ENCODE measurements at places on chromosomes 16 and 17.

GRCh38 chr17:42806249-42806648 is 7.6 kb downstream of the CNTD1 start:
- no peak for DNase-seq

DNA sequence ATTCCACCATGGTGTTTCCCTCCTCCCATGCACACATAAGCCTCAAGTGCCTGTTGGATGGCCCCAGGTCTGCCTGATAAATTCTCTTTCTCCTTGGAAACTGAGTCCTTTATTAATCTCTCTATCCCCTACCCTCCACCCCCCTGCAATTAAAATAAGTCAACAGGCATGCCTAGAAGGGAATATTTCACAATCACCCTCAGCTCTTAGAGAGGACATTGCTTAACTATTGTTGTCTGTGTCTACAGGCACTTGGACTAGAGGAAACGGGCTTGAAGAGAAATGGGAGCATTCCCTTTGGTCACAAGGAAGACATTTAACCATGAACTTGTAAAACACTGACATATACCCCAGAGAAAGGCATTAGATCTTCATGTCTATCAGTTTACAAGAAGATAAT is 39.5 kb downstream of the RCVRN start:
- DNase-seq: no peak

DNA sequence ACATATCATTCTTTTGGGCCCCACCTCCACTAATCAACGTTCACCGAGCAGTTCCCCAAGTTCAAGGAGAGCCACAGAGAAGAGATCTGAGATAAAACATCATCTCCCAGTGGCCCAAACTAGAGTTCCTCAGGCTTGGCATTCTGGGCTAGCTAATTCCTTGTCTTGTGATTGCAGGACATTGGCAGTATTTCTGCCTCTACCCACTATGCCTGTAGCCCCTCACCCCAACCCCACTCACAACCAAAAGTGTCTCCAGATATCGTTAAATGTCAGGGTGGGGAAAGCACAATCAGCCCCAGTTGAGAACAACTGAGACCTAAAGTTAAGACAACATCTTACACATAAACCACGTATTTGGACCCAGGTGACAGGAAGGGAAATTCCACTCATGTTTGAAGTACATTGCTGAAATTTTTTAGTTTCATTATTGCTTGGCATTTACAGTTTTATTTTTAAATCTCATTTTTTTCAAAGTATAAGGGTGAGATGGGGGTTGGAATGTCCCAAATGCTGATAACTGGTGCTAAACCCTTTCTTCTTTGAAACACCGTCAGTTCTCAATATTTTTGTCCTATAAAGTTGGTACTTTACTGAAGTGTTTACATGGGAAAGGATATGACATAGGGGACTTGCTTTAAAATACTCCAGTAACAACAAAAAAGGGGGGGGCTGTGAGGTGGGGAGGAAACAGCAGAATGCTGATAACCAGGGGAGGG is 13.6 kb downstream of the ZC3H7A start:
- DNase-seq: no peak

DNA sequence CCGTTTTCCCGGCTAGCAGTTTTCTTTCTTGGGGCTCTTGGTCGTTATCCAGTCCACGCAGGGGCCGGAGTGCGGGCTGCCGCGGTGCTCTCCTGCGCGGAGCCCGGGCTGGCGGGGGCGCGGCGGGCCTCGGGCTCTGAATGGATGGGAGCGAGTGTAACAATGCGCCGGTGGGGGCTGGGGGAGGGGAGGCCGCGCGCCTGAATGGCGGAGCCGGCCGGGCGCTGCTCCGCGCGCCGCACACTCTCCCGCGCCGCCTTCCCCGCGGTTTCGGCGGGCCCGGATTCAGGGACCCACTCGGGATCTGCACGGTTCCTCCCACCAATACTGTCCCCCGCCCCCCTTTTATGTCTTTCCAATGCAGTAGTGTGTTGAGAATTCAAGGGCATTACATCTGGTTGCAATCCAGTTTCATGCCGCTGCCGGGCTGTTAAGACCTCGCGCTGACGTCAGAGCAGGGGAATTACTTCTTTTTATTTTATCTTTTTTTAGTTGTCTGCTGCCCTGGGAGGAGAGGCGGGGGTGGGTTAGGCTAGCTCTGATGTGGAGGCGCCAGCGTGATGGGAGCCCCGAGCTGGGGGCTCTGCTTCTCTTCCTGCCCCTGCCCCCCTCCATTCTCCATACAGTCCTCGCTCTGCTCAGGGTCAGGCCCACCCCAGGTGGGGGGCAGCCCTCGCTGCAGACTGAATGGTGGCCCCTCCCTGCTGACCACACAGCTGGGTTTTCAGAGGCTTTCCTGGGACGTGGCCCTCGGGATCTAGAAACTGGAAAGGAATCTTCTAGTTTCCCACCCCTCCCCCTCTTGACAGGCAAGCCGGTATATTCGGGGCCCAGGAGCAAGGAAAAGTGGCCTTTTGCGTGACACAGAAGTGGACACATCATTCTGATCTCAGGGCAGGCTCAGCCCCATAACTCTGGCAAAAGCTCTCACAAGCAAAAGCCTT is 1.8 kb downstream of the RAI1 start:
- no peak for DNase-seq

GRCh38 chr17:13572581-13572980 is 29.1 kb downstream of the HS3ST3A1 start:
- DNase-seq: no peak

GRCh38 chr16:80540516-80541305 is at the start of gene DYNLRB2:
TSS of gene DYNLRB2 (plus strand) at chr16:80540993. CDS start at chr16:80541077, 84 bp downstream.
- no peak for DNase-seq

DNA sequence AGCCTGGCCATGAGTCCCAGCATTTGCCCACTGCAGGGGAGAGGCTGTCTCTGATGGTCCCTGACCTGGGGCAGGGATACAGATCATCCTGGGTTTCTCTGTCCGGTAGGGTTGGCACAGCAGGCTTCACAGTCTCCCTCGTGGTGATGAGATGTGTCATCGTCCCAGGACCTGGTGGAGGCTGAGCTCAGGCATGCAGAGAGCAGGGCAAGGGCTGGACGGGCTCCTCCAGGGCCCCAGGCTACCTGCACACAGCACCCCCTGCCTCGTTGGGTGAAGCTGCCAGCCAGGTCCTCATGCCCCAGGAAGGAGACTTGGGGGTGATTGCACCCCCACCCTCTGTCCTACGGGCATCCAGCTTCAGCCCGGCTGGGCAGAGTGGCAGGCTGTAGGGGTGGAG is 155.8 kb upstream of the GSE1 start:
- no peak for DNase-seq

DNA sequence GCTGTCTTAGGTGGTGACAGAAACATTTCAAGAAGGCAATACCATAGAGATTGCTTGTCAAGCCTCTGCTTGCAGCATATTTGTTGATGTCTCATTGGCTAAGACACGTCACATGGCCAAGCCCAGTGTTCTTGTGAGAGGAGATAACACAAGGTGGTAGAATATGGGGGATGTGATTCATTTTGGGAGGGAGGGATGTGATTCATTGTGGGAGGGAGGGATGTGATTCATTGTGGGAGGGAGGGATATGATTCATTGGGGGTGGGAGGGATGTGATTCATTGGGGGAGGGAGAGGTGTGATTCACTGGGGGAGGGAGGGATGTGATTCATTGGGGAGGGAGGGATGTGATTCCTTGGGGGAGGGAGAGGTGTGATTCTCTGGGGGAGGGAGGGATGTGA is 470.5 kb upstream of the SALL1 start:
- DNase-seq: no peak

GRCh38 chr16:27232061-27232900 is 29.0 kb downstream of the KDM8 start:
- no peak for DNase-seq

- no peak for DNase-seq
These were observed 490.3 kb upstream of the GOT2 start for GRCh38 chr16:59224401-59224800.

DNA sequence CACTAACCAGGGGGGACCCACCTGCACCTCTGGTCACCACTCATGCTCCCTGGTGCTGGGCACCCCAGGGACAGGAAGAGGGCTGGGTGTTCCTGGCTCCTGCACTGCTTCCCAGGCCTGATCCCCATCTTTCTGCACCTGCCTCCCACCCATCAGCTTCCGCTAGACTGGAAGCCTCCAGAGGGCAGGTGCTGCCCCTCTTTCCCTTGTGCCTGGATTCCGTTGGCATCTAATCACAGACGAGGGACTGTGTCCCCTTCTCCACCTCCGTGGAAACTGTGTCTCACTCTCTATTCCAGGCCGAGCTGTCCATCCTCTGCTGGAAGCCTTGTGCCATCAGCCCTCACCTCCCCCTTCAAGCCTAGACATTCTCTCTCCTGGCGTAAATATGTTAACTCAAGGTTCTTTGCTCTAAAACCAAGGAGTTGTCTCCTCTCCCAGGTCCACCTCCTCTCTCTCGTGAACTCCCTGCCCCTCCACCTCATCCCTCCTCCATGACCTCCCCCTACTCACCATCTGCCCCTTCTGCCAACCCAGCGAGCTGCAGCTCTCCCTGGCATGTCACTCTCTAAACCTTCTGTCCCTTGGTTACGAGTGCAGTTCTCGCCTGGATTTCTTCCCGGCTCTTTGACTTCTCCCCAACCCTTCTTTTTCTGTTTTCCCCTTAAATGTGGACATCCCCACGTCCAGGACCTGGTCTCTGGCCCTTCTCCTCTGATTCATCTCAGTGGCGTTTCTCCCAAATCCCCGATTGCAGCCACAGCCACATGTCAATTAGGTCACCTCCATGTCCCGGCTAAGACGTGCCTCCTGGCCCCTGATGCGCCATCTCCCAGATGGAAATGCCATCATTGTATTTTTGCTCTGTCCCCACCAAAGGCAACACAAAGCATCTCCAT is 107.7 kb downstream of the SEC14L1 start:
- DNase-seq: no peak

GRCh38 chr17:9408381-9408780 is 167.2 kb downstream of the STX8 start:
- no peak for DNase-seq

DNA sequence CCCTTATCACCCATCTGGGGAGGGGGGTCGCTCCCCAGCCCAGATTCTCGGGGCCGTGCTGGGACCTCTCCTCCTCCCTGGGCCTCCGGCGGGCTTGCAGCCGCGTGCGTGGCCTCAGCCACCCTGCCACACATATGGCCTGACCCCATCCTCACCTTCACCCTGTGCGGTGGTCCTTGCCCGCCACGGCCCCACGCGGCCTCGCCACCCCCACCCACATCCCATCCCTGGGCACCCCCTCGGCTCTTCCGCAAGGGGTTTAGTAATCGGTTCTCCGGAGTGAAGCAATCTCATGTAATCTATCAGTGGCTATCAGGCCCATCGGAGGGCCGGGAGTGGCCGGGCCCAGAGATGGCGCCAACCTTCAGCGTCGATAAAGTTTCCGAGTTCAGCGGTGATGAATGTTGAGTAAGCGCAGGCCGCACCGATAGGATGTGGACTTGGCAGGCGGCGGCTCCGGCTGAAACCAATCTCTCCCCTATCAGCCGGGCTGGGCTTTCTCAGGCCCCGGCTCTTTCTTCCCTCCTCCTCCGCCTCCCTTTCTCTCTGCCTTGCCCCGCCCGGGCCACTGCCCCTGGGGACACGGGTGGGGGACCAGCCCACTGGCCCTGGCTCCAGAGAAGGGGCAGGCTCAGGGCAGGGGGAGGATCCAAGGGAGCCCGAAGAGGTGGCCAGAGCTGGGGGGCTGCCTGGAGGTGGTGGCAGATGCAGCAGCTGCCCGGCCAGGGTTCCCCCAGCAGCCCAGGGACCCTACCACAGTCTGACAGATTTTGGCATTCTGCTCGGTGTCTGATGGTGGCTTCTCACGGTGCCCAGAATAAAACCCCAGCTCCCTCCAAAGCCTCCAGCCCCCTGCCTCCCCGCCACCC is 20.8 kb downstream of the ZFPM1 start:
- DNase-seq: no peak

DNA sequence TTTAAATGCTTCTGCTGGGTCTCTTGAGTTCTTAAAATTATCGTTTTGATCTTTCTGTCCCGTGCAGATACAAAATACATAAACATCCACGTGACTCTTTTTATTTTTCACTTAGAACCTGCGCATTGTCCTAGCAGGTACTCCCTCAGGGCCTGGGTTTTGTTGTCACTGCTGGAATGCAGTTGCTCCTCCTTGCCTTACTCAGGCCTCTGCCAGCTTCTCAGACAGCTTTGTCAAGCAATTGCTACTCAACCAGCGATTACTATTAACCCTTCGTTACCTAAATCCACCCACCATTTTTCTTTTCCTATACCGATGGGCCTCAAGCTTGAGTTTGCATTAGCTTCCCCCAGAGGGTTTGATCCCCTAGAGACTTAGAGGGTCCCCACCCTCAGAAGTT is 405.9 kb upstream of the RBFOX1 start:
- DNase-seq: no peak

- DNase-seq: no peak
These were observed 1334.8 kb downstream of the CDH11 start for GRCh38 chr16:63787014-63787413.

DNA sequence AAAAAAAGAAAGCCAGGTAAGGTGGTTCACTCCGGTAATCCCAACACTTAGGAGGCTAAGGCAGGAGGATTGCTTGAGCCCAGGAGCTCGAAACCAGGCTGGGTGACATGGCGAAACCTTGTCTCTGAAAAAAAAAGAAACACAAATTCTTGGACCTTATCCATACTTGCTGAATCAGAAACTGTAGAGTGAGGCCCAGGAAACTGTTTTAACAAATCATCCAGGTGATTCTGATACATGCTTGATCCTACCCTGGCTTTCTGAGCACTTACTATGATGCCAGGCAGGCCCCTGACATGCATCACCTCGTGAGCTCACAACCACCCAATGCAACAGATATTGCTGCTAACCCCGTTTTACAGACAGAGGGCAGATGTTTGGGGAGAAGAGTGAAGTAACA is 4.0 kb upstream of the NAE1 start:
- DNase-seq: no peak

- DNase-seq: no peak
These were observed 167.1 kb downstream of the NTN1 start for GRCh38 chr17:9188367-9188766.

DNA sequence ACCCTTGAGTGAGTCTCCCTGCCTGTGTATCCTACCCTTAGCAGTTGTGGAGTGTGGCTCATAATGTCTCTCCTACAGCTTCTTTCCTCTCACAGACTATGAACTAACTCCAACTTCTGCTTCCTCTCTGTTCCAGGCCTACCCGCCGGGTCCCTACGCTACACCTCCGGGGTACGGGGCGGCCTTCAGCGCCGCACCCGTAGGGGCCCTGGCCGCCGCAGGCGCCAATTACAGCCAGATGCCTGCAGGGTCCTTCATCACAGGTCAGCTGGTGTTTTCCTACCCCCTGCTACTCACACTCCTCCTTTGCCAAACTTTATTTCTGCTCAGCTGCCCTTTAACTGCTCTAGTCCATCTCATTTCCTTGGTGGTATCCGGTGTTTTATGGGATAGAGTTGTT is 5.4 kb downstream of the RNF227 start:
- no peak for DNase-seq

GRCh38 chr17:51765282-51766135 is 393.0 kb downstream of the CA10 start:
- no peak for DNase-seq

DNA sequence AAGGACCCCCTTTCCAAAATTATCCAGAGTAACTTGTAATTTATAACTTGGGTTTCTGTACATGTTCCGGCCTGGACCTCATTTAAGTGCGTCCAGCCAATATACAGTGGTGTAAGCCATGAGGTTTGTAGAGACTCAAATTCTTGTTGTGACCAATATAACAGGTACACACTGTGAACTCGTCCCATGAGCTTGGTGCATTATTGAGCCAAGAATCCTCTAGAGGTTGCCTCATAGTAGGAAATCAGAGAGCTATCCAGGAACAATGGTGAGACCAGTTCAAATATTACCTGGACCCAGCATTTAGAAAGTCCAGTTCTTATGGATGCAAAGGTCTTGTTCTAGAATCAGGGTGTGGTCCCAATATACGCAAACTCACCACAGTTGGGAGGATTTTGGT is 138.2 kb downstream of the NPIPB5 start:
- no peak for DNase-seq
